Psoas muscle (tissue), 8 donors: ENCODE measurements at places on chromosomes 6 and 20. TPM values are rescaled to one million over a fixed set of nuclear protein-coding genes. Genes with fewer than 3 reads are reported as not detected.

The F13A1 gene
- 8.4 TPM for polyA plus RNA-seq

The OPRL1 gene
- polyA plus RNA-seq, result 0.08 TPM

The ZC2HC1B gene
- not detected for polyA plus RNA-seq

The TRIM15 gene
- not detected for polyA plus RNA-seq

The MMUT gene
- polyA plus RNA-seq, result 20.4 TPM

The CFB gene
- polyA plus RNA-seq, result 2.3 TPM

The ACOT13 gene
- polyA plus RNA-seq, result 25.2 TPM

The MRPL2 gene
- polyA plus RNA-seq, result 91.1 TPM

The HMGN4 gene
- polyA plus RNA-seq, result 15.5 TPM

The GINS1 gene
- polyA plus RNA-seq, result 0.07 TPM

The BANF2 gene
- not detected for polyA plus RNA-seq

The TTPAL gene
- polyA plus RNA-seq, result 3.0 TPM

The SLC22A2 gene
- 0.10 TPM for polyA plus RNA-seq

The FAM209B gene
- 0.14 TPM for polyA plus RNA-seq

The COL19A1 gene
- 0.01 TPM for polyA plus RNA-seq

The HTR1E gene
- not detected for polyA plus RNA-seq
